ENCODE measurements at places on chromosomes 16 and 17.

GRCh38 chr16:47851146-47851545 lies 304.6 kb downstream of the ABCC12 start:
- H3K4me3 ChIP-seq, result no peak overlapping the region
- no peaks in the 10 kb centered on the region for H3K36me3 ChIP-seq
- DNase-seq, result no peak
- no peak overlapping the region for H3K27ac ChIP-seq

GRCh38 chr17:45103269-45103795 lies 29.0 kb downstream of the PLCD3 start:
- DNase-seq, result no peak
- H3K4me1 ChIP-seq, result peaks cover 15% of the 10 kb centered on the region
- no peak overlapping the region for H3K4me3 ChIP-seq
- no peak overlapping the region for H3K27ac ChIP-seq

- H3K27ac ChIP-seq, result no peak overlapping the region
- H3K27me3 ChIP-seq, result no peaks in the 10 kb centered on the region
- no peak for DNase-seq
These were observed 69.0 kb downstream of the CDH13 start for GRCh38 chr16:82695806-82696205.

- H3K4me1 ChIP-seq, result no peaks in the 10 kb centered on the region
- no peak for DNase-seq
- H3K4me3 ChIP-seq, result no peak overlapping the region
These were observed 31.3 kb downstream of the SPOP start for GRCh38 chr17:49646391-49647255.

- no peak overlapping the region for H3K4me3 ChIP-seq
- no peak for DNase-seq
- H3K36me3 ChIP-seq, result no peaks in the 10 kb centered on the region
- H3K27me3 ChIP-seq, result no peaks in the 10 kb centered on the region
- no peaks in the 10 kb centered on the region for H3K4me1 ChIP-seq
- no peak overlapping the region for H3K27ac ChIP-seq
These were observed 554.0 kb upstream of the ZFHX3 start for GRCh38 chr16:73601911-73602310.

DNA sequence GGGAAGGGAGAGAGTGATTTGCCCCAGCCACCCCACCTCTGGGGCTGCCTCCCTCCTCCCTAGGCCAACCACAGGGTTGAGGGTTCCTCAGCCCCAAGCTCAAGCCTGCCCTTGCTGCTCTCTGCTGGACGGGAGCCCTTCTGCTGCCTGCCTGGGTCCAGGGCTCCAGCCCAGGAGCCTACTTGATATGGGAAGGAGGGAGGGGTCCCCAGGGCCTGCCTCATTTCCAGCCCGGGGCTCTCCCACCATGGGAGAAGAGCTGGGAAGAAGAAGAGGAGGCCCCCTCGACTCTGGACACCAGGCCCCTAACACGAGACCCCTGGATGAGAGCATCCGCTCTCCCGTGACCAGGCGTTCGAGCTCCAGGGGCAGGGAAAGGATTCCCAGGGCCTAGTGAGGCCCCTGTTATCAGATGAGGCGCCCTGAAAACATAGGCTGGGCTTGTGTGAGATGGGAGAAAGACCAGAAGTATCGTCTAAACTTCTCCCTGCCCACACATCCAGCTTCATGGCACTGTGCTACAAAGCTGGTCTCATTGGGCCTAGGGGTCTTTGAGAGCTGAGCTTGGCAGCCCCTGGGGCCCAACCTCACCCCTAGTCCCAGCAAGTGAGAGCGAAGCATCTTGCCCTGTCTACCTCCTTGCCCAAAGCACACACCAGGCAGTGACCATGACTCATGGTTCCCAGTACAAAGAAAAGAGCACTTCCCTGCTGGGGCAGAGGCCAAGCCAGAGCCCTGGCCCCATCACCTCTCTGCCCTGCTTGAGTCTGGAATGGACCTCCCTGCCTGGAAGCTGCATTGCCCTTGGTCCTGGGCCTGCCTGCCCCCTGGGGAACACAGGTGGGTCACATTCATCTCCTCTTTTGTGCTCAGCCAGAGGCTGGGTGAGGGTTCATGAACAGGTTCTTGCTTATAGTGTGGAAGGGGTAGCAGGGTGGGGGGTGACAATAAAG lies 987 bp downstream of the SLC16A5 start:
- H3K27ac ChIP-seq, result no peak overlapping the region
- H3K4me1 ChIP-seq, result peaks cover 5% of the 10 kb centered on the region
- H3K36me3 ChIP-seq, result no peaks in the 10 kb centered on the region

DNA sequence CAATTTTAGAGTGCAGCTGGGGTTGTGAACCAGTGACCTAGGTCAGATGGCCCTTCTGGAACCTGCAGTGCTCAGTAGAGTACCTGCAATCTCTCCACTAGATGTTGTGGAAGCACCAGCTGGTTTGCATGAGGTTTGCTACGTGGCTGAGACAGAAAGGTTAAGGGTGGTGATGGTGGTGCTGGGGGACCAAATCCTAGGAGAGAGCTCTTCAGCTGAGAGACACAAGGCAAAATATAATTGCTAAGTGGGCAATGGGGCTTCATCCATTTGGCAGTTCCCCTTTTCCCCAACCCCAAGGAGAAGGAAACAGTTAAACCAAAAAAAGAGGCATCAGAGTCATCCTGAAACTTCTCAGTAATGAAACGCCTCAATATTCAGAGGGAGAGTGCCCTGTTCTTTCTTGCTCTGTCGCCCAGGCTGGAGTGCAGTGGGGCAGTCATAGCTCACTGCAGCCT lies 13.9 kb downstream of the ITPRIPL2 start:
- H3K4me1 ChIP-seq, result no peaks in the 10 kb centered on the region
- no peak for DNase-seq

DNA sequence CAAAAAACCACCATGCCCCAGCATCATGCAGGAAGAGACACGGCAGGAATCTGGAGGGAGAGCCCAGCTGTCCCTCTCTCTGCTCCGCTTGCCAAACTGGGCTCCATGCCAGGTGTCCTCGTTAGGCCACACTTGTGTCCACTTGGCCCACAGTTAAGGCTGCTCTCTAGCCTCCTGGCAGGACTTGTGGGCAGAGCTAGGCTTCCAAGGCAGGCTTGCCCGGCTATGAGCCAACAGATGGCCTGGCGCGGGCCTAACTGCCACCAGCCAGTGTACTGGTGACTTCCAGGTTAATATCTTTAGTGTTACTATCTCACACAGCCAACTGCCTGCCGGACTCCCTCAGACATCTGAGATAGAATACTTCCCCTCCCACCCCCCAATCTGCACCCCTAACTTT lies 10.6 kb downstream of the ATP6V0D1 start:
- no peak overlapping the region for H3K27ac ChIP-seq
- no peaks in the 10 kb centered on the region for H3K27me3 ChIP-seq

DNA sequence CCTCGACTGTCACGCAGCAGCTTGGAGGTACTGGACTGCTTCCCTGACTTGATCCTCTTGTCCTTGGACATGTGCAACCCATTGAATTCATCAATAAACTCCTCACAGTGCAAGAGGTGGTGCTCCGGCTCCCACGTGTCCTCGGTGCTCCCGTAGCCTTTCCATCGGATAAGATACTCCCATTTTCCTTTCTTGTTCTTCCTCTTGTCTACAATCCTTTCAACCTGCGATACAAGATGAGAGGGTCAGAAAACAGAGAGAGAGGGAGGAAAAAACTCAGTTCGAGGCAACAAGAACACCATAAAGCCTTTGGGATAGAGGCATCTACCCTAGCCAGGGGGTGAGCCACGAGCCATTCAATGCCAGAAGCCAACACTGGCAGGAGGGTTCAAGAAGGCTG lies 119.5 kb downstream of the CDYL2 start:
- H3K27me3 ChIP-seq, result no peaks in the 10 kb centered on the region
- no peak for DNase-seq
- no peak overlapping the region for H3K27ac ChIP-seq

GRCh38 chr17:41965694-41966462 lies 717 bp upstream of the CNP start:
- peak overlapping the region; percentile 82 for H3K4me3 ChIP-seq
- peaks cover 12% of the 10 kb centered on the region for H3K36me3 ChIP-seq
- no peaks in the 10 kb centered on the region for H3K27me3 ChIP-seq
- H3K4me1 ChIP-seq, result peaks cover 12% of the 10 kb centered on the region

DNA sequence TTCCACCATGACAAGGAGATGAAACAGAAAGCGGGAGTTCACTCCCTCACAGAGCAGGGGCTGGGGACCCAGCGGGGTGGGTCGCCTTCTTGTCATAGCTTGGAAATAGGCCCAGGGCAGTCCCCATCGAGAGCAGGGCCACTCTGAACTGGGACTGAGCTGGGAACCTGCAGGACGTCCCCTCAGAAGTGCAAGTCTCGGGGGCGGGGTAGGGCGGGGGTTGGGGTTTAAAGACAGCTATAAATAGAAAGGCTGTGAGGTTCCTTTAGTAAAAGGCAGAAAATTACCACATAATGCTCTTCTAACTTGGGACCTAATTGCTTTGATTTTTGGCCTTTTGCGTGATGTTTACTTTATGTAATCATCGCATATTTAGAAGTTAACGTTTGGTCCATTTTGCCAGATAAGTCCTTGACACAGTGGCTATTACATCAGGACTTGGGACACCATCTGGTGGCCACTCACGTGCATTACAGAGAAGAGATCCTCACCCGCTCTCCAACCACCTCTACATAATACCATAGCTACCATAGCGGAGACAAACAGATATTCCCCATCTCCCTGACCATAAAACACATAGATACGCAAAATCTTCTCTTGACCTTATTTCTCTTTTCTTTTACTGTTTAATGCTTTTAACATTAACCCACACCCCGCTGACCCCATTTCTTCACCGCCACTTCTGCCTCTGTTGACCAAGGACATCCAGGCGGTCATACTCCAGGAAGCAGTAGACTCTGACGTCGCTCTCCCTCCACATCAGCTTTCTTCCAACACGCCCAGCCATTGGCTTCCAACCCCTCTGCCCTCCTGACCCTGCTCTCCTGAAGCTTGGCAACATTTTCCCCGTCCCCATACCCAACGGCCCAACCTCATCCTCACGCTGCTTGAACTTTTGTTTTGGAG lies 27.5 kb upstream of the PIK3R6 start:
- H3K4me1 ChIP-seq, result peaks cover 69% of the 10 kb centered on the region
- H3K36me3 ChIP-seq, result peaks cover 13% of the 10 kb centered on the region
- peak; percentile 60 for DNase-seq
- H3K27me3 ChIP-seq, result no peaks in the 10 kb centered on the region
